ENCODE measurements at places on chromosomes 16 and 17. TPM values are rescaled to one million over a fixed set of nuclear protein-coding genes. Genes with fewer than 3 reads are reported as not detected.

RRAD gene
- 11.6 TPM for total RNA-seq

DNA sequence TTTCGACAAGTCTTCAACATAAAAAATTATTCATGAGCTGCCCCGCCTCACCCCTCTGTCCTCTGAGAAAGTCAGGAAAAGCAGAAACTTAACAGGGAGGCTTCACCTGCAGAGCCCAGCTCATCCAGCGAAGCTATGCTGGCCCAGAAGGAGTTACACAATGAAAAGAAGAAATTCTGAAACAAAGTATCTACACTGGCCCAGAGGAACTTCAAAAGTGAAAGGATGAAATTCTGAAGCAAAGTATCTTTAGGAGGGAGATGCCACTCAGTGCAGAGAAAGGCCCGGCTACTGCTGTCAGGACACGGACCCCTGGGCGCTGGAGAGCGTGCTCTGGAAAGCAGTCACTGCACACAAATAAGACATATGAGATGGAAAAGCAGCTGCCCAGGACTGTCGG lies 1.6 kb downstream of the GALNS start:
- no peak for DNase-seq
- no peaks in the 10 kb centered on the region for H3K27me3 ChIP-seq
- H3K36me3 ChIP-seq: peaks cover 10% of the 10 kb centered on the region
- H3K27ac ChIP-seq: no peak overlapping the region
- peaks cover 14% of the 10 kb centered on the region for H3K4me1 ChIP-seq

MYO15B gene
- 143 TPM for total RNA-seq

HOXB5 gene
- 0.49 TPM for total RNA-seq

DNA sequence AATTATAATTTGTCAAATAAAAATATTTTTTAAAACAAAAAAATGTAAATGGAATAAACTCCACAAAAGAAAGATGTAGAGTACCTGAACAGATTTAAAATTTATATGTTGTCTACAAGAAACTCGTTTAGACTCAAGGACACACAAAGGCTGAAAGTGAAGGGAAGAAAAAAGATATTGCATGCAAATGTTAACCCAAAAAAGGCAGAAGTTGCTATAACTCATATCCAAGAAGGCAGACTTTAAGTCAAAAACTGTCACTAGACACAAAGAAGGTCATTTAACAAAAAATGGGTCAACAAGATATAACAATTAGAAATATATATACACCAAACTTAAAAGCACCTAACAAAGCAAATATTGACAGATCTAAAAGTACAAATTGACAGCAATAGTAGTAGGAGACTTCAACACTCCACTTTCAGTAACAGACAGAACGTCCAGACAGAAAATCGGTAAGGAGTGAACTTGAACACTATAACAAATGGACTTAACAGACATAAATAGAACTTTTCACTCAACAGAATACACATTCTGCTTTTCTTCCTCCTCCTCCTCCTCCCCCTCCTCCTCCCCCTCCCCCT lies 40.8 kb upstream of the MYLK3 start:
- no peaks in the 10 kb centered on the region for H3K27me3 ChIP-seq
- no peak for DNase-seq
- no peak overlapping the region for H3K27ac ChIP-seq
- no peak overlapping the region for H3K4me3 ChIP-seq

- no peak overlapping the region for H3K4me3 ChIP-seq
- no peaks in the 10 kb centered on the region for H3K27me3 ChIP-seq
- H3K4me1 ChIP-seq: no peaks in the 10 kb centered on the region
- no peaks in the 10 kb centered on the region for H3K36me3 ChIP-seq
These were observed 1.8 kb downstream of the TMIGD1 start for GRCh38 chr17:30332057-30332542.

GRCh38 chr16:87956365-87957231 lies 5.4 kb downstream of the BANP start:
- no peak overlapping the region for H3K27ac ChIP-seq
- no peaks in the 10 kb centered on the region for H3K36me3 ChIP-seq
- no peak overlapping the region for H3K4me3 ChIP-seq
- H3K27me3 ChIP-seq: no peaks in the 10 kb centered on the region
- H3K4me1 ChIP-seq: peaks cover 33% of the 10 kb centered on the region

- H3K27me3 ChIP-seq: no peaks in the 10 kb centered on the region
- no peaks in the 10 kb centered on the region for H3K4me1 ChIP-seq
- peak; percentile 66 for DNase-seq
- H3K4me3 ChIP-seq: no peak overlapping the region
- no peak overlapping the region for H3K27ac ChIP-seq
These were observed 19.9 kb upstream of the GPATCH8 start for GRCh38 chr17:44522883-44523671.

DNA sequence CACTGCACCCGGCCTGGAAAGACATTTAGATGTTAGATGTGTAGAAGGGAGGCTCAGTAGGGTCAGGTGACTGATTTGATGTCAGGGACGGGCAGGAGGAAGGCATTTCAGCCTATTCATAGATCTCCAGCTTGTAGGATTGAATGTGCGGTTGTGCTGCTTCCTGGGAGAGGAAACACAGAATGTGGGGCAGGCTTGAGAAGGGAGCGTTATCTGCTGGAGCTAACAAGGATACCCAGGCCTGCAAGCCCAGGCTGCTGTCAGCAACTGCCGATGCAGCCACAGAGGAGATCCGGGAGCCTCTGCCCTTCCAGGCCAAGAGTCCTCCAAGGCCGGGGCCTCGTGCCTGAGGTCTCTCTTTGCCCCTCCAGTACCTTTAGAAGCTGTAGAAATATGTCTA lies 205.6 kb downstream of the SPECC1 start:
- H3K36me3 ChIP-seq: no peaks in the 10 kb centered on the region
- no peaks in the 10 kb centered on the region for H3K27me3 ChIP-seq
- H3K27ac ChIP-seq: no peak overlapping the region
- no peak for DNase-seq

- H3K27me3 ChIP-seq: no peaks in the 10 kb centered on the region
- no peak overlapping the region for H3K4me3 ChIP-seq
- H3K36me3 ChIP-seq: no peaks in the 10 kb centered on the region
- H3K4me1 ChIP-seq: no peaks in the 10 kb centered on the region
- no peak for DNase-seq
These were observed 18.2 kb upstream of the ABCA10 start for GRCh38 chr17:69246726-69247375.

- no peaks in the 10 kb centered on the region for H3K36me3 ChIP-seq
- H3K27ac ChIP-seq: no peak overlapping the region
- no peak overlapping the region for H3K4me3 ChIP-seq
- H3K27me3 ChIP-seq: no peaks in the 10 kb centered on the region
- no peak for DNase-seq
These were observed 6.6 kb downstream of the COX6A2 start for GRCh38 chr16:31421587-31421986.

PNMT gene
- 1.2 TPM for total RNA-seq

GRCh38 chr17:31490019-31490650 lies 98.7 kb downstream of the RAB11FIP4 start:
- no peak for DNase-seq
- no peaks in the 10 kb centered on the region for H3K36me3 ChIP-seq
- no peak overlapping the region for H3K4me3 ChIP-seq

DNA sequence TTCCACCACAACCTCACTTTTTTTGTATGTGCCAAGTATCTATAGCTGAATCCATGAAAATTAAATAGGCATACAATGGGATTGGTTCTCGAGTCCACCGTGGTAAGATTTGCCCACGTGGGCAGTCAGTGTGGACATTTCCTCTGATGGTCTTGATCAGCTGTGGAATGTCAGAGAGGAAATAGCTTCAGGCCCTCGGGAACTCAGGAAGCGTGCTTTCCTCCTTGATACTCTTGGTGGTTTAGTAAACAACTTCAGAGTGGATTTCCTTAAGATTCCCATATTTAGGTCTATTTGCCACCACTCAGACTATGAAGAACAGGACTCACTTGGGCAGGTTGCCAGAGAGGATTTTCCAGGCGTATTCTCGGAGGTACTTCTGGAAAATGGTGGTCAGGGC lies 152.5 kb downstream of the VPS53 start:
- DNase-seq: no peak
- H3K4me3 ChIP-seq: no peak overlapping the region
- no peaks in the 10 kb centered on the region for H3K36me3 ChIP-seq
- peak overlapping the region; percentile 7 for H3K27ac ChIP-seq
- H3K4me1 ChIP-seq: no peaks in the 10 kb centered on the region

KRT32 gene
- not detected for total RNA-seq

DNA sequence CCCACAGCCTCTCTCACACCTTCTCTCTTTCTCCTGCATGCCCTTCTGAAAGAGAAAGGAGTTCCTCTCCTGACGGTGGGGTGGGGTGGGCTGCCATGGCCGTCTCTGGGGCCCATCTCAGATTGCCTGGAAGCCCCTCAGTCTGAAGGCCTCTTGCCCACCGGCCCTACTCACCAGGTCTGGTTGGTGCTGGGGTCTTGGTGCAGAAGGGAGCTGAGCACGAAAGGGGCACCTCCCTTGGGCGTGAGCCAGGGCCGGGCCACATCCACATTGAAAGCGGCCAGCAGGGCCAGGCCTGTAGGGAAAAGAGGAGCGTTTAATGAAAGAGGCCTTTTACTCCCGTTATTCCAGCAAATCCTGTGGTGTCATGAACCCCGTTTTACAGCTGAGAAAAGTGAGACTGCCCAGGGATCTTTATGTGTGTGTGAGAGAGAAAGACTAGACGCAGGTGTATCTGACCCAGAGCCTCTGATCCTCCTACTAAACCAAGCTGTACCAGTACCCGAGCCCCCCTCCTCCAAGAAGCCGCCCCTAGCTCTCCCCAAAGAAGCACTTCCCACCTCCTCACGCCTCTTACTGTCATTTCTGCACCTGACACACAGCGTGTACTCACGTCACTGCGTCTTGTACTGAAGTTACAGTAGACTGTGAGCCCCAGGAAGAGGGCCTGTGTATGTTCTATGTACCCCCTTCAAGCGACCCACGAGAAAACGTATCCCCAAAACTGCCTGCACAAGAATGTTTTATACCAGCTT lies 23.4 kb downstream of the ITGAE start:
- no peak overlapping the region for H3K27ac ChIP-seq
- no peak overlapping the region for H3K4me3 ChIP-seq
- no peaks in the 10 kb centered on the region for H3K4me1 ChIP-seq
- H3K27me3 ChIP-seq: no peaks in the 10 kb centered on the region
- DNase-seq: no peak
- H3K36me3 ChIP-seq: no peaks in the 10 kb centered on the region

C16orf54 gene
- 0.22 TPM for total RNA-seq

C17orf113 gene
- 2.3 TPM for total RNA-seq

DNA sequence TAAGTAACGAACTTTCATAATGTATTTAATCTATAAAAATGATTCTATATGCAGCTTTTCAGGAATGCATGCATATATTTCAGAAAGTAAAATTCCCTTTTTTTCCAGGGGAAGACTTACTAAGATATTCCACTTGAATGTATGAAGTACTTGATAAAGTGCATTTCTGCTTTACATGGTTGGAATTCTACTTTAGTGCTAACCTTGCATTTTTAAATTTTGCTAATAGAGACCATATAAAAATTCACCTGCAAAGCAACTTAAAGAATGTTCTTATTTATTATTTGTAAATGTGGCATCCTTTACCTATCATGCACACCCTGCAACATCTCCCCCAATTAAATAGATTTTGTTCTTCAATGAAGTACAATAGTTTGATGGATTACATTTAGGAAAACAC lies 392.8 kb downstream of the KCNJ2 start:
- no peaks in the 10 kb centered on the region for H3K27me3 ChIP-seq
- H3K27ac ChIP-seq: no peak overlapping the region
- no peaks in the 10 kb centered on the region for H3K36me3 ChIP-seq
- no peak for DNase-seq
- no peaks in the 10 kb centered on the region for H3K4me1 ChIP-seq

FSCN2 gene
- total RNA-seq: 19.7 TPM

GRCh38 chr17:1462164-1463112 lies 6.4 kb upstream of the CRK start:
- no peak for DNase-seq
- no peaks in the 10 kb centered on the region for H3K27me3 ChIP-seq
- H3K4me3 ChIP-seq: no peak overlapping the region
- H3K27ac ChIP-seq: no peak overlapping the region
- peaks cover 19% of the 10 kb centered on the region for H3K4me1 ChIP-seq

MYH3 gene
- 3.3 TPM for total RNA-seq

- H3K27me3 ChIP-seq: no peaks in the 10 kb centered on the region
- H3K4me3 ChIP-seq: no peak overlapping the region
- H3K4me1 ChIP-seq: peaks cover 32% of the 10 kb centered on the region
- H3K36me3 ChIP-seq: no peaks in the 10 kb centered on the region
- H3K27ac ChIP-seq: peak overlapping the region; percentile 98
These were observed 15.2 kb downstream of the IL4R start for GRCh38 chr16:27328937-27329336.

TMEM114 gene
- total RNA-seq: not detected

GRCh38 chr16:88070341-88070740 lies 119.1 kb downstream of the BANP start:
- DNase-seq: no peak
- H3K27ac ChIP-seq: no peak overlapping the region
- no peaks in the 10 kb centered on the region for H3K4me1 ChIP-seq
- no peaks in the 10 kb centered on the region for H3K27me3 ChIP-seq

DNA sequence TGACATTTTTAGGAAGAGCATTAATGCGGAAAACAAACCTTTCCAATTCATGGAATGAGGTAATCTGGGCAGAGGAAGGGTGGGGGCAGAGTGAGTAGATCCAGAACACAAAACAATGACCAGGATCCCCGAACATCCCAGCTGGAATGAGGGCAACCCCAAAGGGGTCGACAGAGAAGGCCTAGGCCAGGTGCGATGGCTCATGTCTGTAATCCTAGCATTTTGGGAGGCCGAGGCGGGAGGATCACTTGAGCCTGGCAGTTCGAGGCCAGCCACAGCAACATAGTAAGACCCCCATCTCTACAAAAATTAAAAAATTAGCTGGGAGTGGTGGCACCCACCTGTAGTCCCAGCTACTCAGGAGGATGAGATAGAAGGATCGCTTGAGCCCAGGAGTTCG lies 64.7 kb downstream of the ZFHX3 start:
- no peaks in the 10 kb centered on the region for H3K27me3 ChIP-seq
- no peaks in the 10 kb centered on the region for H3K36me3 ChIP-seq
- no peak for DNase-seq
- H3K27ac ChIP-seq: no peak overlapping the region
- peaks cover 68% of the 10 kb centered on the region for H3K4me1 ChIP-seq
- no peak overlapping the region for H3K4me3 ChIP-seq

- H3K4me1 ChIP-seq: peaks cover 4% of the 10 kb centered on the region
- no peaks in the 10 kb centered on the region for H3K27me3 ChIP-seq
- peaks cover 83% of the 10 kb centered on the region for H3K36me3 ChIP-seq
- H3K27ac ChIP-seq: no peak overlapping the region
- H3K4me3 ChIP-seq: no peak overlapping the region
These were observed 13.1 kb downstream of the CTU2 start for GRCh38 chr16:88719267-88719932.

Measured in thyroid gland (tissue), 4 donors.